ENCODE measurements at places on chromosomes 2 and 18. TPM values are rescaled to one million over a fixed set of nuclear protein-coding genes. Genes with fewer than 3 reads are reported as not detected.

The CCDC74B gene
- total RNA-seq, result 5.6 TPM

The SCG2 gene
- 50.7 TPM for total RNA-seq

The ERBB4 gene
- total RNA-seq, result 151 TPM

The GPATCH11 gene
- total RNA-seq, result 16.3 TPM

The GATA6 gene
- total RNA-seq, result not detected

The PRSS56 gene
- total RNA-seq, result not detected

The AAK1 gene
- 86.4 TPM for total RNA-seq

The UGT1A9 gene
- not detected for total RNA-seq

The SPR gene
- total RNA-seq, result 1.3 TPM

The SPDYA gene
- total RNA-seq, result 5.0 TPM

The WDR35 gene
- total RNA-seq, result 31.3 TPM

The SCN9A gene
- 144 TPM for total RNA-seq

The POLR1A gene
- 30.0 TPM for total RNA-seq

The SAG gene
- total RNA-seq, result 0.63 TPM

Measured in parietal lobe (tissue), 2 donors.